ENCODE measurements at places on chromosomes 7 and 10.

GRCh38 chr10:129771991-129772431, 192.1 kb downstream of the EBF3 start:
- DNase-seq, result no peak

- DNase-seq, result no peak
Observed at GRCh38 chr10:77566236-77566635, 71.4 kb downstream of the KCNMA1 start.

GRCh38 chr7:158022601-158023000, 565.0 kb downstream of the PTPRN2 start:
- DNase-seq, result no peak

GRCh38 chr10:132438091-132439024, 41.4 kb downstream of the PWWP2B start:
- no peak for DNase-seq

DNA sequence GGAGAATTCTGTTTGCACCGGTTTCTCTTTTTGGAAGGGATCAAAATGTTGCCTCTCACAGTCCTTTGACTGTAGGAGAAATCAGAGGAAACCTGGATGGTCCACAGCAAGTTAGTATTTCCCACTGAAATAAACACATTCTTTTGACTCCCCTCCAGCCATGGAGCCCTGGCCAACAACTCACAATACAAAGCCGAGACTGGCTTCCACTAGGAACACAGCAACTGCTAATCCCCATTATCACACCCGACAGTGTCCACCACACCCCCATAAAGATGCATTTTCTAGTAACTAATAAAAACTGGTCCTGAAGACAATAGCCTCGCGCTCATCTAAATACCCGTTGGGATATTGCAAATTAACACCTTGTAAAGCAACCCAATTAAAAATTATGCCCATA, 798 bp upstream of the MACROH2A2 start:
- no peak for DNase-seq

DNA sequence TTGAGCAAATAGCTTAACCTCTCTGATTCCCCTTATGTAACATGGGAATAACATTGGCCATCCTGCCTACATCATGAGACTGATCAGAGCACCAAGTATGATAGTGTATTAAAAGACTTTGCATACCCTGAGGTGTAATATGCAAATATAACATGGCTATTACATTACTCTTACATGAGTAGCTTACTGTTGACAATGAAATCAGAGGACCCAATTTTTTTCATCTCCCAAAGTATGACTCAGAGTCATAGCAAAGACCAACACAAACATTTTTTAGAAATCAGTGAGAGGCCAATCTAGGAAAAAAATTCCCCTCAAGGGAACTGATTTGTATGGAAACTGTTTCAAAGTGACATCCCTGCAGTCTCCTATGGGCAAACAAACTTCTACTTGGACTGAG, 47.0 kb upstream of the TMEM140 start:
- DNase-seq, result no peak

GRCh38 chr10:124003070-124003419, 90.4 kb downstream of the CHST15 start:
- no peak for DNase-seq

GRCh38 chr10:30902621-30903396, 128.9 kb downstream of the ZNF438 start:
- DNase-seq, result no peak

GRCh38 chr10:116593139-116593740, 2.5 kb downstream of the PNLIPRP1 start:
- DNase-seq, result no peak

DNA sequence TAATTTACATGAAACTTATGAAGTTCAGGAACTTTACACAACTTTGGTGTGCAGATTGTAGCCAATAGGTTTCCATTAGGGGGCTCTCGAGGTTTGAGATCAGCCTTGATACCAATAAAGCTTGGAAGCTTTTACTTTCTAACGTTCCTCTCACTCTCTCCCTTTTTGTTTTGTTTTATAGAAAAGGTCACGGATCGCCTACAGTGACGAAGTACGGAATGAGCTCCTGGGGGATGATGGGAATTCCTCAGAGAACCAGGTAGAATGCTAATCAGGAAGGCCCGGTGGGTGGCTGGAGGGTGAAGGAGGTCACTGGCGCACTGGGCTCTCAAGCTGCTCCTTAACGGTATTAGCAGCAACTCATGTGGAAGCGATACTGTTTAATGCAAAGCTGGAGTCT, 79.9 kb downstream of the VTI1A start:
- DNase-seq, result no peak

DNA sequence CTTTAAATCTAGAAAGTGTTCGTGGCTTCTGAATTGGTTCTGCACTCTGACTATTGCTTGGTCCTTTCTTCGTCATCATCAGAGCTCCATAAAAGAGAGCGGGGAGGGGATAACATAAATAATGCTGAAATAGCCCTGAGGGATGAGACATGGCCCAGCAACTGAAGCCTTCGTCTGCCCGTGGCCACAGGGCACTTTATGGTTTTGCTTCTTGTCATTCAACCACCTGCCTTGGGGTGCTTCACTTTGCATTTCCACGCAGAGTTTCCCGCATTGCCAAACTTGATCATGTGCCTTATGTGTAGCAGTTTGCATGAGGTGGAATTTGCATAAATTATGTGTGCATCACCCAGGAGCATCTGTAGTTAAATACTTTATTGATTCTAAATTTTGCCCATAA, 15.9 kb downstream of the GSTO2 start:
- no peak for DNase-seq

DNA sequence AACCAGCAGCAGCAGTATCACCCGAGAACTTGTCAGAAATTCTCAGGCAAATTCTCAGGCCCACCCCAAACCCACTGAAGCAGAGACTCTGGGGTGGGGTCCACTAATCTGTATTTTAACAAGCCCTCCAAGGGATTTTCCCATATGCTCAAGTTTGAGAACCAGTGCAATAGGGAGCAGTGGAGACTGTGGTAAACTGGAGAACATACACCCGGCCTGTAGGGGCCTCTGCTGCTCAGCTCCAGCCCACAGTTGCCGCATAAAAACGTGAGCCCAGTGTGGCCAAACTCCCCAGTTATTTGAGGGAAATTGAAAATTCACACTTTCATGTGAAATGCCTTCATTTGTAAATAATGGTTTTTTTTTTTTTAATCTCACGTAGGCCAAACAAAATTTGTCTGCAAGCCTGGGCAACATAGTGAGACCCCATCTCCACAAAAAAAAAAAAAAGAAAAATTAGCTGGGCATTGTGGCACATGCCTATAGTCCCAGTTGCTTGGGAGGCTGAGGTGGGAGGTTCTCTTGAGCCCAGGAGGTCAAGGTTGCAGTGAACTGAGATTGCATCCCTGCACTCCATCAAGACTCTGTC, 97.6 kb upstream of the ZMIZ1 start:
- DNase-seq, result no peak

GRCh38 chr10:97731346-97732051, 5.4 kb upstream of the ZFYVE27 start:
- peak; percentile 20 for DNase-seq

DNA sequence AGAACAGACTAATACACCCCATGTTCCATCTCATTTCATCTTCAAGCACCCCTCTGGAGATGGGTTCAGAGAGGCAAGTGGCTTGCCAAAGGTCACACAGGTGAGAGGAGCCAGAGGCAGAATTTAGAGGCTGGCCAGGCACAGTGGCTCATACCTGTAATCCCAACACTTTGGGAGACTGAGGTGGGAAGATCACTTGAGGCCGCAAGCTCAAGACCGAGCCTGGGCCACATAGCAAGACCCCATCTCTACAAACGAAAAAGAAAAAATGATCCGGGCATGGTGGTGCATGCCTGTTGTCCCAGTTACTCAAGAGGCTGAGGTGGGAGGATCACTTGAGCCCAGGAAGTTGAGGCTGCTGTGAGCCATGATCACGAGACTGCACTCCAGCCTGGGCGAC, 34.7 kb upstream of the MYL10 start:
- DNase-seq, result no peak

DNA sequence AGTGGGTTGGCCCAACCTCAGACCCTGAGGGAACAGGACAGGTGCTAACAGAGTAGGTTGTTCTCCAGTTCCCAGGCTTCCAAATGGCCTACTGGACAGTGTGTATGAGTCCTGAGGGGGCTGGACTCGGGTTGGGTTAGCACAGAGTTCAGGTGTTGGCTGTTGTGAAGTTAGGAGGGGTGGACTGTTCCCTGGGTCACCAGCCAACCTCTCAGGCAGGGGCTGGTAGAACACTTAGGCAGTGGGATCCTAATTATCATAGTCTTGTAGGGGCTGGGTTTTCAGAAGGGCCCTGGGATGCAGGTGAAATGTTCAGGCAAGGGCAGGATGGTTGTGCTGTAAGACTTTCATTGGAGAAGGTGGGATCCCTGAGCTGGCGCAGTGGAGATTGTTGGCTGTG, 293.0 kb downstream of the ZWINT start:
- no peak for DNase-seq

DNA sequence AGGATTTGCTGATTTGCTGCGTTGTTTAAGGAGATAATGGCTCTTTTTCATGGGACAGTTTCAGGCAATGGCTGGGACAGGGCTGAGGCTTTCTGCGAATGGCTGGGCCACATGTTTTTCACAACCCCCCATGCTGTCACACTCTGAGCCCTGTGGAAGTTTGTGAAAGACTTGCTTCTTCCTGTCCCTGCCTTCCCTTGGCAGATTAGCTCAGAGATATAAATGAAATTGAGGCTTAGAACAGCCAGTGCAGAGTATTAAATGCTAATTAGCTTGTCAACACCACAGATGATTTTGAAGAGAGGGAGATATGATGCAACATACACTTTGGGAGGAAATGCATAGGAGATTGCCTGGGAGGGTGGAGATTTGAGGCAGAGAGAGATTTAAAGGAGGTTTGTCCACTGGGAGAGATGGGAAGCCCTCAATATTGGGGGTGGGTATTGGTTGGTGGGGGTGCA, 232.0 kb downstream of the SH2D4B start:
- DNase-seq, result no peak

DNA sequence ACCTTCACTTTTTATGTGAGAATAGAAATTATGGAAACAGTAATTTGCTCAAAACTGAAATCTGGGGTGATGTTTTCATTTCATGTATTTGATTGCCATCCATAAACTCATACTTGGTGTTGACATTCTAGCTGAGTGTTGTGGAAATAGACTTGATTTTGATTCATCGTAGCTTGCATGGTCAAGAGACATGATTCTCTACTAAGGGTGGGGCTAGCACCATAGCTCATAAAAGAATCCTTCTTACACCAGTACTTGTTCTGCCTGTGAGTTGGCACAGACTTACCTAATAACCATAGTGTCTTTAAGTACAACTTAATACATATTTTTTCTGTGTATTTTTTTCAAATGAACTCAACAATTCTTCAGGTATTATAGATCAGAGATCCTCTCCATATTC, 36.6 kb downstream of the RAB18 start:
- no peak for DNase-seq

DNA sequence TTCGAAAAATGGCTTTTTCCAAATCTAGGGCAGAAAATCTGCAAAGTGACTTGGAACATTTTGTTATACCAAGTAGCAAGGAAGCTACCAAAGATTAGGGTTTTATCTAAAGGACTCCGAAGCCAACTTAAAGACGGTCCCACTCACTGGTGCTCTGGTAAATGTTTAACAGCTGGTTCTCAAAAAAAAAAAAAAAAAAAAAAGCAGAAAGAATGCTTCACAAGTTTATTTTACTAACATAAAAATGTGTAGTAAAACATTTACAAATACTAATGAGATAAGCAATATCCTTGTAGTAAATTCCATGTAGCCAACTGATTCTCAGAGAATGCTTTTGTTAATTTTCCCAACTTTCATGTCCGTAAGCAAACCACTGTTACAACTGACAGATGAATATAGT, 38.4 kb downstream of the TAF3 start:
- DNase-seq, result no peak

GRCh38 chr10:76624470-76624869, 1013.1 kb downstream of the KCNMA1 start:
- DNase-seq, result no peak

DNA sequence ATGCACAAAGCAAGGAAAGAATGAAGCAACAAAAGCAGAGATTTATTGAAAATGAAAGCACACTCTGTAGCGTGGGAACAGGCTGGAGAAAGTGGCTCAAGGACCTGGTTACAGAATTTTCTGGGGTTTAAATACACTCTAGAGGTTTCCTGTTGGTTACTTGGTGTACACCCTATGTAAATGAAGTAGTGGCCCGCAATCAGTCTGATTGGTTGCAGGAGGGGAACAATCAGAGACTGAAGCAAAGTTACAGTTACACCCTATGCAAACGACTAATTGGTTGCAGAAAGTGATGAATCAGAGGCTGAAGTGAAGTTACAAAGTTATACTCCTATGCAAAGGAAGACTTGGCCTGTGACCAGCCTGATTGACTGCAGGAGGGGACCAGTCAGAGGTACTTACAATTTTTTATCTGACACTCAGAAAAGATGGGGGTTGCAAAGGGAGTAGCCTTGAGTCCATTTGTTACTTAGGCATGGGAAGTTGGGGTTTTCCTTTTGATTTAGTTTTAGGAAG, 3.6 kb upstream of the MTPN start:
- DNase-seq, result no peak

- no peak for DNase-seq
Observed at GRCh38 chr7:36784991-36785940, 61.0 kb upstream of the AOAH start.

DNA sequence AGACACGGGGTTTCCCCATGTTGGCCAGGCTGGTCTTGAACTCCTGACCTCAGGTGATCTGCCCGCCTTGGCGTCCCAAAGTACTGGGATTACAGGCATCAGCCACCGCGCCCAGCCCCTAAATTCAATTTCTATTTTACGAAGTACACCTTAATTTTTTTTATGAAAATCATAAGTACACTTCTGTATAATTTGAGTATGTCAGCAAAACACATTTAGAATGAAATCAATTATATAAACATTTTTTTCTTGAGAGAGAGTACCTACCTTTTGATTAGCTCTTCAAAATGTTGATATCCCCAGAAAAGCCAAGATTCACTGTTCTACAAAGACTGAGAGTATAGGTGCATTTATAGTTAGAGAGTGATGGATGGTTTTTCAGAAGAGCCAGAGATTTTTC, 20.5 kb upstream of the ITGA8 start:
- no peak for DNase-seq

DNA sequence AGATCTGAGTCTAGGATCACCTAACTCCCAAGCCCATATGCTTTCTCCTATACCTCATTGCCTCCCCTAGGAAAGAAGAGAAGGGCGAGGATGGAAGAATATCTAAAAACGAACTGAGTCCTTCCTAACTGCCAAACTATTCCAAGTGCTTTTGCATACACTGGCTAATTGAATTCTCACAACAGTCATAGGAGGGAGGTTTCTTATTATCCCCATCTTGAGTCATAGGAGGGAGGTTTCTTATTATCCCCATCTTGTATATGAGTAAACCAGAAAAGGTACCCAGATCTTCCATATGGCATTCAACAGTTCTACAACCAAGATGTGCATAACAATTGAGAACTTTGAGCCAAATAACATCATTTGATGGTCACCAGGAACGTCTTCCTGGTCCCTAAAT, 13.1 kb upstream of the FAM204A start:
- DNase-seq, result no peak
